ENCODE measurements at places on chromosomes 1 and 21.

- DNase-seq = no peak
Observed at GRCh38 chr1:161200421-161200991, 1.7 kb upstream of the ADAMTS4 start.

- no peak for DNase-seq
Observed at GRCh38 chr1:108842525-108843181, 14.2 kb downstream of the AKNAD1 start.

- DNase-seq = peak; percentile 61
Observed at GRCh38 chr1:14969006-14969405, 184.5 kb upstream of the TMEM51 start.

DNA sequence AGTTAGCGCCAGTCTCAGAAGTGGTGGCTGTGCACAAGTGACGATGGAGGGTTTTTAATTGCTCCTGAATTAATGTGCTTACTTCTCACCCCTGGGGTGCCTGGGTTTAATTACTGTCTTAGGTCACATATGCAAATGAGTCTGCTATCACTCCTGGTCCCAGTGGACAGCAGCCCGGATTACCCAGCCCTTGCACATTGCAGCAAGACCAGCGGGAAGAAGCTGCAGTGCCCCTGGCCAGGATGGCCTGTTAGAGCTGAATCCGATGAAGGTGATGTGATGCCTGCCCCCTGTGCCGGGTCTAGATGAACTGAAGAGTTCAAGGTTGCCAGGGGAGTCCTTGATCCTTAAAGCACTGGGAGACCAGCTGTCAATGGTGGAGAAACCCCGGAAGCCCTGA lies 24.2 kb downstream of the ENO1 start:
- no peak for DNase-seq

GRCh38 chr1:13760921-13761320 lies 60.9 kb downstream of the PRDM2 start:
- no peak for DNase-seq

DNA sequence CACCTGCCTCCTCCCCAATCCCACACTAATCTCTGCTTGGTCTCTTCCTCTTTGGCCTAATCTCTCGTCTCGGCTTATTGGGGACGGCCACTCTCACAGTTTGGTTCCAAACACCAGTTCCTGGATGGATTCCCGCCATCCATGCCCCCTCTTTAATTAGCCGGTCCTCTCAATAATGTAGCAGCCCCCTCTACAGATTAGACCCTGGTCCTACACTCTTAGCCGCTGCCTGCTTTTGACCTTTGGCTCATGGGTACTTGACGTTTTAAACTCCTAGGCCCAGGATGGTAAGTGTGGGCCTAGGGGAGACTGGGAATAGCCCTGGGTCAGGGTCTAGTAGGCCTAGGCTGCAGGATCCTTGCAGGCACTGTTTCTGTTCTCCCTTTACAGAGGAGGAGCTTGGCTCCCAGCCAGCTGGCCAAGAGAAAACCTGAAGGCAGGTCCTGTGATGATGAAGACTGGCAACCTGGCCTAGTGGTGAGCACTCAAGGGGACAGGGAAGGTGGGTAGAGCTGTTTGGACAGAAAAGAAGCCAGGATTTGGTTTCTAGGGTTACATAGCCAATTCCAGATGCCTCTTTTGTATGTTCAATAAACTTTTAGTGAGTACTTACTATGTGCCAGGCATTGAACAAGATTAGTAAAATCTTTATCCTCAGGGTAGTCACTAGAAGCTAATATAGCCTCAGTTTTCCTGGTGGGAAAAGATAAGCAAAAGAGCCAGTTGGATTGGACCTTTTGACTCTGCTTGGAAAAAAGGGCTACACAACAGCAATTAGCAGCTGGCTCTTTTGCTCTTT lies 758 bp downstream of the RAD54L start:
- peak; percentile 69 for DNase-seq

- DNase-seq = no peak
Observed at GRCh38 chr1:26378879-26379251, 6.3 kb upstream of the ZNF683 start.

DNA sequence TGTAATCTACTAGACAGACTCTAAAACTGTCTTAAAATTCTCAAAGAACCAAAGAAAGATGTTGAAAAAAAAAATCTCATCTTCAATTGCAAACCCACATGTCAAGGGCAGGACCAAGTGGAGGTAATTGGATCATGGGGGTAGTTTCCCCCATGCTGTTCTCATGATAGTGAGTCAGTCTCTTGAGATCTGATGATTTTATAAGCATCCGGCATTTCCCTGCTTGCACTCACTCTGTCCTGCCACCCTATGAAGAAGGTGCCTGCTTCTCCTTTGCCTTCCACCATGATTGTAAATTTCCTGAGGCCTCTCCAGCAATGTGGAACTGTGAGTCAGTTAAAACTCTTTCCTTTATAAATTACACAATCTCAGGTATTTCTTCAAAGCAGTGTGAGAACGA lies 257.0 kb downstream of the HHIPL2 start:
- DNase-seq = no peak

DNA sequence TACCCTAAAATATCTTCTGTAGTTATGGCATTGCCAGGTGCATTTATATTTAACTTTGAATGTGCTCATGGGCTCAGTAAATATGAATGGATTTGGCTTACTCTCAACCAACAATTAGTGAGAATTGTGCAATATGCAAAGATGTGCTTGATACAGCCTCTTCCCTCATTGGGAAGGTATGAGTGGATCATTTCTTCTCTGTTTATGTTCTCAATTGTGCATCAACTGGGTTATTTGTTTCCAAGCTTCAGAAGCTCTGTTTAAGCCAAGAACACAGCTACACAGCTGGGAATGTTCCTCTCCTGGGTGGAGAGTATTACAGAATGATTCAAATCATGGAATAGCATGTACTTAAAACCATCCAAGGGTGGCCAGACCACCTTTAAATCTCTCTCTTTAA lies 17.6 kb upstream of the MAP1LC3C start:
- no peak for DNase-seq

DNA sequence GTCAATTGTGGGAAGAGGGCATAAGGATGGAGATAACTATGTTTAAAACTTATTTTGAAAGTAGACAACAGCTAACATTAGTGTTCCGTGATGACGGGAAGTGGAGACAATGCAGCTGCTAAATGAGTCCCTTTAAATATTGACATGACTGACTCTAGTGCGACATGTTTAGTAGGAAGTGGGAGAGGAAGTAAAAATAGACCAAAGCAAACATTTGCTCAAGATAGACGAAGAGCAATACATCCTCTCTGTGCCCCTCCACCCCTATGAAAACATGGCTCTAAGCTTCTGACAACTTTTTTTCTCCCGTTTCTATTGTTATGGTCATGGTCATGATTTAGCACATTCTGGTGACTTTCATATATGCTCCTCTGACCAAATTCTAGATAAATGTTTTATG lies 60.0 kb upstream of the HMCN1 start:
- DNase-seq = no peak

- no peak for DNase-seq
Observed at GRCh38 chr1:159040206-159040605, 30.5 kb downstream of the IFI16 start.

- peak; percentile 80 for DNase-seq
Observed at GRCh38 chr1:15304708-15305467, 57.9 kb downstream of the FHAD1 start.

DNA sequence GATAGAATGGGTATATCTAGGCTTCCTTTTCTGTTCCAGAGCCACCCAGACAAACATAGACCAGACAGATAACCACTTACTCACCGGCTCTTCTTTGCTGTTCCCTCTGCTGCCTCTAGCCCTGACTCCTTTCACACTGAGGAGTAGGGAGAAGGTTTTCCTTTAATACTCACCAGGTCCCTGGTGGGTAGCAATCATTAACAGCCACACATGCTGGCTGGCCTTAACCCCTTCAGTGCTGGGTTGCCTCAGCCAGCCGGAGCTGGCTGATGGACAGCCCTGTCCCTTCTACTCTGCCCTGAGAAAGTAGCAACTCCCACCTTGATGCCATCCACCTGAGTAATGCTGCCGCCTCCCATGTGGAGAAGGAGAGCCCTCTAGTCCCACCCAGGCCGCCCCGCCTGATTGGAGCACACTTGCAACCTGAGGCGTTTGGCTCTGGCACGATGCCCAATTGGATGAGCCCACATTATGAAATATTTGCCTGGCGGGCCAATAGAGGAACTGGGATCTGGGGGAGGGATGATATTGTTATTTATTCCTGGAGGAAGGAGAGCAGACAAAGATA lies 71.6 kb downstream of the PLEKHA6 start:
- no peak for DNase-seq

- peak; percentile 78 for DNase-seq
Observed at GRCh38 chr1:110150330-110151174, at the start of gene SLC6A17. SLC6A17 (plus strand) TSS chr1:110150494; CDS start chr1:110166930, 16,436 bp downstream.

DNA sequence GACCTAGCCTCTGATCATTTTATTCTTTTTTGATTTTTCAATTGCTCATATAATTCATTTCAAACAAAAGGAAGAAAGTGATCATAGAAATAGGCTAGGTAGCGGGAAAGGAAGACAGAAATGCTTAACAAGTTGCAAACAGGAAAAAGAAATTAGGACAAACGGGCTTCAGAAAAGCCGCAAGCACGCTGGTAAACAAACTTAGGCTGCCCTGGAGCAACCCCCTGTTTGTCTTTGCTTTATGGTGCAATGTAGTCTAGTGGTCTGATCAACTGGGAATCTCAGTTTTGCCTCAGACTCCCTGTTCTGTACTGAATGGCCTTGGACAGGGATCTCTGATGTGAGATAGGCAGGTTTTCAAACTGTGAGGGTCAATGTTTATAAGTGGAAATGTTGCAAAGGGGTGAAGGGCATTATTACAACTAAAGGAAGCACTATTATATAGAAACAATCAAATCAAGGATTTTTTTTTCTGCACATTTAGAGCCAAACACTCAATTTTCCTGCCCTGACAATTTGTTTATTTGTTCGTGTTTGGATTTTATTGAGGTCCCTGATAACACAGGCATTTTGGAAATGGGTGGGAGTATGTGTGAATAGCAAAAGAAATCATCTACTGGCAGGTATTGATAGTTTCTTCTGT lies 146.8 kb upstream of the NRIP1 start:
- DNase-seq = no peak

DNA sequence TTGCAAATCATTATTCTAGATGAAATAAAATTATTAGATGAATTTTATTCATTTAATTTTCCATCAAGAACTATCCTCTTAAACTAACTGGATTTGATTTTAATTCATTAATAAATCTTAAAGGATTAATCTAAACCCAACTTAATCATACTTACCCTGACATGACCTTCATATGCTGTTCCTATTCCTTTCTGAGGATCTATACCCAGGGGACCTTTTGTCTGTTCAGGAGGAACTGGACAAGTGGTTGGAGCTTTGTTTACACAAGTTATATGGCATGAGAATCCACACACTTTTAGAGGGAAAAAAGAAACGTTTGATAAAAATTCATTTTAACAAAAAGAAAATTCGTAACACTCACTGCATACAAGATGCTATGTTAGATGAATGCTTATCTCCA lies 95.2 kb downstream of the COQ8A start:
- DNase-seq = no peak

DNA sequence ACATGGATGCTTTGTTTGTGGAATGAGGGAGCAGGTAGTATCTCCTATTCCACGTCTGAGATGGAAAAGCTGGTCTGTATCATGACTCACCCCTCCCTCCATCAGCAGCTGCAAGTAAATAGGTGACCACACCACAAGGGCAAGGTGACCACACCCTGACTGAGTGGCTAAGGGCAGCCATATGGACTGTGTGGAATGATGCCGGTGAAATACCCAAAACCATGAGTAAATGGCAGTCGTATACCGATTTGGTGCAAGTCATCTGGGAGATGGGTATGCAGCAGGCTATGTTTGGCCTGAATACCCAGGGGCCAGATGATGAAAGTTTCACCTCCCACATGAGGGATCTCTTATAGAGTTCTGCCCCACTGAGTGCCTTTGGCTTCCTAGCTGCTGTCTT lies 15.8 kb upstream of the UBE2U start:
- DNase-seq = no peak

DNA sequence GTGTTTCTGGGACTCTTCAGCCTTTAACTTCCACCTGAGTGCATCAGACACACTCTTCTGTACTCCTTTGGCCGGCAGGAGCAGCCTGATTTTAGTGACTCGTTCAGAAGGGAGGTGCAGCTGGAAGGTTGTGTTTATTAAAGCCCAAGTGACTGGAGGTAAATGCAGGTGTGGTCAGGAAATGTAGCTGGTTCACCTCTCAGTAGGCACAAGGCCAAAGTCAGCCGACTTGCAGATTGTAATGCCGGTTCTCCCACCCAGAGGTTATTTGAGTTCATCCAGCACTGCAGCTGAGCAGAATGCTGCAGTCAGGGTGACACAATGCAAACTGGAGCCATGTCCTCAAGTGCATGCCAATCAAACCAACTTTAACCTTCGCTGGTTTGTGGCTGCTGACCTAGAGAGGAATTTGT lies 91.5 kb downstream of the SPATA46 start:
- no peak for DNase-seq

GRCh38 chr21:37223804-37224345 lies 43.3 kb downstream of the VPS26C start:
- no peak for DNase-seq

Data from activated CD4-positive, alpha-beta T cell treated with anti-CD3 and anti-CD28 coated beads for 48 hours (primary cell).